Hippocampal formation (tissue), 2 donors: ENCODE measurements at places on chromosomes 6 and 20.

- no peak for DNase-seq
These were observed 597.5 kb upstream of the JAG1 start for GRCh38 chr20:11271319-11271718.

- no peak for DNase-seq
These were observed 98.8 kb downstream of the SASH1 start for GRCh38 chr6:148441454-148441911.

DNA sequence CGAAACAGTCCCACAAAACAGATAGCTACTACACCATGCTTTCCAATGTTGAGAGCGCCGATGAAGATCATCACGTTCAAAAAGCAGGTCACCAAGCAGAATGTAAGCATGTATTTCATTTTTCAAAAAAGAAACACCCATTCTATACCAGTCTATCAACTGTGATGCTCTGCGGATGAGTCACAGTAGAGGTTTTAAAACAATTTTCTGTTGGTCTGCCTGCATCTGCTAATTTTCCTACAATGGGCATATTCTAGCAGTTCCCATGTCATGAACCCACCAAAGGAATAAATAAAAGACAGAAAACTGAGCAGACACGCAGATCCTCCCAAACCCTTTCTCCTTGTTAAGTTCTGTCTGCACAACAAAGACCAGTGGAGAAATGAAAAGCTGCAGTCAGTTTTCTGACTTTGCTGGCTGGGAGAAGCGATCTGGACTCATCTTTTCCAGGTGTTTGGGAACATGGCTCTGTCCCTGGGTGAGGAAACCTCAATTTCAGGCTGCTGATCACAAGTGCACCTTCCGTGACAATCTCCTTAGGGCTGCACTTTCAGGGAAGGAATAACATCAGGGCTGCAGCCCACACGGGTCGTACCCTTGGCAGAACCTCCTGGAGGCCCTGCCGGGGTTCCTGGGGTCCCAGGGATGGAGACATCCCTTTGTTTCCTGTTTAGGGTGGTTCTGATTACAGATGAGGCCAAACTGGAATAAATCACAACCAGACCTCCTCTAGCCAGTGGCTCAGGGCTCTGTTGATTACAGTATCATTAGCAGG, 200.1 kb downstream of the BMP7 start:
- DNase-seq, result no peak

GRCh38 chr6:147983581-147984366, 358.9 kb upstream of the SASH1 start:
- DNase-seq, result no peak

GRCh38 chr6:45326698-45327417, 1.3 kb upstream of the RUNX2 start:
- no peak for DNase-seq

DNA sequence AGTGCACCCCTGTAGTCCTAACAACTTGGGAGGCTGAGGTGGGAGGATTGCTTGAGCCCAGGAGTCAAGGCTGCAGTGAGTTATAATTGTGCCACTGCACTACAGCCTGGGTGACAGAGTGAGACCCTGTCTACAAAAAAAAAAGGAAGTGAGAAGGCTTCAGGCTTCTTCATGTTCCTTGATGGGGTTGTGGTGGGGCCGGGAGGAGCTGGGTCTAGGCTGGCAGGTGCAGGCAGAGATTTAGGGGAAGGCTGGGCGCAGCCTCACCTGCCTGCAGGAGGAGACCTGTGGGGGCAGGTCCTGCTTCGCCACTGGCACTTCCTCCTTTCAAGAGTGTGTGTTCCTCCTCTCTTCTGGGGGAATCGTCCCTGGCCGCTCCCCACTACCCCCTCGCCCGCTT, 63.9 kb downstream of the CHMP4B start:
- DNase-seq, result no peak

- DNase-seq, result no peak
These were observed 15.3 kb downstream of the GFOD1 start for GRCh38 chr6:13472099-13472498.

- no peak for DNase-seq
These were observed 214.0 kb downstream of the CLIC5 start for GRCh38 chr6:45801471-45802289.

DNA sequence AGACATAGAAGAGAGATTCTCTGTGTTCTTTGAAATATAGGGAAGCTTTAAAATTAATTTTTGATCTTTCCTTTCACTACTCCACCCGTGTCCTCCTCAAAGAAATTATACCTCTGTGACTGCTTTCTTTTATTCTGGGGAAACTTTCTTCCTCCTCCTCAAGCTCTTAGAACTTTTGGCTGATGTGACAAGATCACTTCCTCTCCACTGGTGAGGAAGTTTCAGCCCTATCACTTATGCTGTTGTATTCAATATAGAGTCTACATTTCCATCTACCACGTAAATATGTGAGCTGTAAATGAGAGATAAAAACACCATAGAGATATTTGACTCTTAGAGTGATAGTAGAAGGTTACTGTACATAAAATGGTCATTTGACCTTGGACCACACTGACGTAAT, 141.9 kb upstream of the SASH1 start:
- DNase-seq, result no peak

GRCh38 chr6:146146836-146147235, 118.0 kb downstream of the GRM1 start:
- DNase-seq, result no peak

- no peak for DNase-seq
These were observed 589.8 kb upstream of the CDH4 start for GRCh38 chr20:60662307-60662706.

- no peak for DNase-seq
These were observed 443.7 kb downstream of the GJA1 start for GRCh38 chr6:121879149-121879548.

DNA sequence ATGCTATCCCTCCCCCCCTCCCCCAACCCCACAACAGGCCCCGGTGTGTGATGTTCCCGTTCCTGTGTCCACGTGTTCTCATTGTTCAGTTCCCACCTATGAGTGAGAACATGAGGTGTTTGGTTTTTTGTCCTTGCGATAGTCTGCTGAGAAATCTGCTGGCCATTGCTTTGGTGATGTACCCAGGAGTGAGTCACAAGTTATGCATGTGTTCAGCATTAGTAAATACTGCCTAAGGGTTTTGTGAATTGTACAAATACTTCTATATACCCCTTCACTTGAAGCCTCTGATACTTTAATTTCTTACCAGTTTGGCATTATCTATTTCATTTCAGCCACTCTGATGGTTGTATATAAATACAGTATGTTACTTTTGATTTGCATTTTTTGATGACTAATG, 711.3 kb upstream of the GJE1 start:
- DNase-seq, result no peak

- no peak for DNase-seq
These were observed 1719.9 kb downstream of the GRIK2 start for GRCh38 chr6:103113416-103113815.

DNA sequence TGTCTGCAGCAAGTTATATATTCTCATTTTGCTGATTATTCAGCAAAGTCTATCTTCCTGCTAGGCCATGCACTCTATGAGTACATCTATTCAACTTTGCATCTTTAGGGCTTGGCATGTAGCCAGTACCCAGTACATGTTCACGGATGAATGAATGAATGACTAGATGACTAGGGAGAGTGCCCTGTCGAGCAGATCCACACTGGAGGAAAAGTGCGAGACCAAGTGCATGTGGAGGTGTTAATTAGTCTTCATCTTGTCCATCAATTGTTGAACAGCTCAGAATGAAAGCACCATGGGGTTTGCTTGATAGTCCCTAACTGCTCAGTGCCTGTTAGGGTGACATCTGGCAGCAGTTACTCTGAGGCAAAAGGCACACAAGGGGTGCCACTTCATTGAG, 30.4 kb downstream of the TM9SF4 start:
- DNase-seq, result no peak

GRCh38 chr20:45016089-45016671, 49.9 kb downstream of the STK4 start:
- DNase-seq, result no peak

DNA sequence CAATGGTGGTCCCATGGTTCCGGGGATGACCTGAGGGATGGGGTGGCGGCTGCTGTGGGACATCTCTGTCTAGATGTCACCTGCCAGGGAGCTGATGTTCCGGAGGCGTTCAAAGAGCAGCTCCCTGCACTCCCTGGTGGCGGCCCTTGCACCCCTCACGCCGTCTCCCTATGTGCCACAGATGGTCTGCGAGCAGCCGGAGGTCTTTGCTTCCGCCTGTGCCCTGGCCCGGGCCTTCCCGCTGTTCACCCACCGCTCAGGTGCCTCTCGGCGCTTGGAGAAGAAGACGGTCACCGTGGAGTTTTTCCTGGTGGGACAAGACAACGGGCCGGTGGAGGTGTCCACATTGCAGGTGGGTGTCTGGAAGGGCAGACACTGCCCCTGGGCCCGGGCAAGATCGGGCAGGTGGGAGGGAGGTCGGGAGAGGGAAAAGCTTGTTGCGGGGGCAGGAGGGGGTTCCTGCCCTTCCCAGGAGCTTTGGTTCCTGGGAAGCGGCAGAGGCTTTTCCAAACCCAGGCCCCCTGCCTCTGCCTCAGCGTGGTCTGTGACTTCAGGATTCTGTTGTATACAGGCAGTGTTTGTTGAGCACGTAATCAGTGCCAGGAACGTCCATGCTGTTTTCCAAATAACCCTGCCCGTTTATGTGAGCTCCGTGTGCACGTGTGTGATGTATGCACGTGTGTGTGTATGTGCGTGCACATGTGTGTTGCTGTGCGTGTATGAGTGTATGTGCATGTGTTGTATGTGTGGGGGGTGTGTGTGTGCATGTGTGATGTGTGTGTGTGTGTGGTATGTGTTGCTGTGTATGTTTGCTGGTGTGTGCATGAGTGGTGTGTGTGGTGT, 1.9 kb downstream of the NPEPL1 start:
- DNase-seq, result no peak

DNA sequence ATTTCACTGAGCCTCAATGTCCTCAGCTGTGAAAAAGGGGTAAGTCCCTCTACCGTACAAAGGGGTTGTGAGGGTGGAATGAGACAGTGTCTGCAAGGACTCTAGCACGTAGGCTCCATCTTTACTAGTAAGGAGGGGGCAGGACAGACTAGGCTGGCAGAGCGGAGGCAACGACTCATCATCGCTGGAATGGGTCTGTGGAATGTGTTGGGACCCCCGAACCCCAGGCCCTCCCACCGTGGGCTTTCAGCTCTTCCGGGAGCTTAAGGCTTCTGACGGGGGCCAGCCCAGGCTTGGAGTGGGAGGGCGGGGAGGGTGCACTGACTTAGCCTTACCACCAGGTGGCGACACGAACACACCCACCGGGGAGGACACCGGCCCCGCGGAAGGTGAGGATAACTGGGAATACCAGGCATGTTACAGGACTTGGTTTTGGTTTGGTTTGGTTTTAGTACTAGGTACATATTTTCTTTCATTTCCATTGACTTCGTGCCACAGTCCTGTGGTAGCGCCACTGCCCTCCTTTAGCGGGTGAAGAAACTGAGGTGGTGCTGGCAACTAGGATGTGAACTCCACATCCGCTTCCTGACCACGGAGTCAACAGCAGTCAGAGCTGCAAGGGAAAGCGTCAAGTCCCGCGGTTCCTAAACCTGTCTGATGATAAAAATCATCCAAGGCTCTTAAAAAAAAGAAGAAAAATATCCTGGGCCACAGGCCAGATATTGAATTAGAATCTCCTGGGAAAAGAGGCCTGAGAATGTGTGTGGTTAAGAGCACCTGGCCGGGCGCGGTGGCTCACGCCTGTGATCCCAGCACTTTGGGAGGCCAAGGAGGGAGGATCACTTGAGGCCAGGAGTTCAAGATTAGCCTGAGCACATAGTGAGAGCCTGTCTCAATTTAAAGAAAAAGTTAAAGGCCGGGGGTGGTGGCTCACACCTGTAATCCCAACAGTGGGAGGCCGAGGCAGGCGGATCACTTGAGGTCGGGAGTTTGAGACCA, 10.3 kb upstream of the TULP1 start:
- peak; percentile 24 for DNase-seq

DNA sequence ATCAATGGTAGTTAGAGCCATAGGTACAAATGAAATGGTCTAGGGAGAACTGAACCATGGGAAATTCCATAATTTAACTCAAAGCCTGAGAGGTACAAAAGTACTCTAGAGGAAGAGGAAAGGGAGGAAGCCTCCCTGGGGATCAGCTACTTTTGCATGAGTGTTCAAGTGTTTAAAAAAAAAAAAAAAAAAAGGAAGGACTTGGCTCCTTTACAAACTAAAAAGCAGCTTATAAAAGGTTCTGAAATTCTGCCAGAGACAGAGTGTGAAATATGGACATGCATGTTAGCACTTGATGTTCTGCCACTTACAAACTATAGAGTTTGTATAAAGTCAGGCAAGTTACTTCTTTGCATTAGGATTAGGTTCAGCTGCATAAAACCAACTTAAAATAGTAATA, 290.0 kb downstream of the TBC1D7 start:
- DNase-seq, result no peak

- DNase-seq, result no peak
These were observed 25.4 kb upstream of the KCNB1 start for GRCh38 chr20:49507741-49508434.

DNA sequence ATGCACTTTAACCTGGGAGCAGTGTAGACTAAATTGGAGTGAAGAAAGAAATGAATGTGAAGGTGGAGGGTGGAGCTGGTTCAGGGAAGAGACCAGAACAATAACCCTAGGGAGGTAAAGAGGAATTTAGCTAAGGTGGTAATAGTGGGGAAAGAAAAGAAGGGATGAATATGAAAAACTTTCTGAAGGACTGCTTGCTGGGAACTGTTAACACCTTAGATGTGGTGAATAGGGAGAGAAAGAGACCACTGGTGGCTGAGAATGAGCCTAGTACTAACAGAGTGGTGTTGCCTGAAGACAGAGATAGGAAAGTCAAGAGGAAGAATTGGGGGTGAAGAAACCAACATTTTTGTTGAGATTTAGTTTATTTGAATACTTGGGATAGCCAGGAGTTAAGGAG, 78.4 kb upstream of the HS3ST5 start:
- no peak for DNase-seq

DNA sequence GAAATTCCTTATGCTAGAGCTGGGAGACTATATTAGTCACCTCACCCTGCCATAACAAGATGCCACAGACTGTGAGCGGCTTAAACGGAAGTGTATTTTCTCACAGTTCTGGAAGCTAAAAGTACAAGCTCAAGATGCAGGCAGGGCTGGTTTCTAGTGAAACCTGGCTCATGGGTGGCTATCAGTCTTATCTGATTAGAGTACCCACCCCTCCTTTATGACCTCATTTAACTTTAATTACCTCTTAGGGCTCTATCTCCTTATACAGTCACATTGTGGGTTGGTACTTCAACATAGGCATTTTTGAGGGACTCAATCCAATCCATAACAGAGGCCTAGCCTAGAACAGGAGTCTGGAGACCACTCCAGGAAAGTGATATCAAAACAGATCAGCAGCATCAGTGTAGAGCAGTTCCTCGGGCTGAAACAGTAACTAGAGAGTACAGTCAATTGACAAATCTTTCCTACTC, 2.3 kb upstream of the SNRNP48 start:
- DNase-seq, result no peak

- DNase-seq, result no peak
These were observed 23.3 kb downstream of the ARFGEF2 start for GRCh38 chr20:48944663-48945297.
